HCT116 (cell line): ENCODE measurements at places on chromosomes 5 and 9. TPM values are rescaled to one million over a fixed set of nuclear protein-coding genes. Genes with fewer than 3 reads are reported as not detected.

The LCN15 gene
- total RNA-seq, result 0.76 TPM

The QRFP gene
- not detected for total RNA-seq

The PTBP3 gene
- total RNA-seq, result 102 TPM

The FCN2 gene
- total RNA-seq, result not detected

The EIF4E1B gene
- 0.07 TPM for total RNA-seq

The IRX1 gene
- not detected for total RNA-seq
